ENCODE measurements at places on chromosomes 5 and 9.

DNA sequence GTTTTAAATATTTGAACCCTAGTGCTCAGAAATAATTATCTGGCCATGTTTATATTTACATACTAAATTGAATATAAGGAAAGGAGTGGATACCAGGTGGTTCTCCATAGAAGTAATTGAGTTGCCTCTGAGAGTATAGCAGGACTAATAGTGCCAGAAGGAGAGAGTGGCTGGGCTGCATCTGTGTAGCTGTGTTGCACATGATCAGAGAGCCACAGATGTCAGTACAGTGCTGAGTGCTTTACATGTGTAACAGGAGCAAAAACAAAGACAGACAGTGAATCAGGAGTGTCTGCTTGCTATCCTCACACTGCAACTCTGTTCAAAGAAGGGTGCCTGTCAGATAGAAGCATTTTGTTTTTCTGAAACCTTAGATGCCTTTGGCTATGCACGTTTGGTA is 353.9 kb upstream of the PAPPA start:
- no peak for DNase-seq

DNA sequence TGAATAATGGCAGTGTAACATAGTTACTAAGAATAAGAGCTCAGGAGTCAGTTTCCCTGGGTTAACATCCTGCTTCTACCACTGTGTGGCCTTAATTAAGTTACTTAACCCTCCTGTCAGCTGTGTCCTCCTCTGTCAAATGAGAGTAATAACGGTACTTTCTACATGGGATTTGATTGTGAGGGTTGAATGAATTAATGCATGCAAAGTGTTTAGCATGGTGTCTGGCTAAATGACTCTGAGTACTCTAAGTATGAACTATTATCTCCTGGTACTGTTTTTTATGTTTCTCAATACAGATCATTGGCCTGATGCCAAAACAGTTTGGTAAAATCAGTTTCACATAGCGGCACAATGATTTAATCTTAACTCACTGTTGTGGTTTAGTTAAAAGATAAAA is 19.6 kb downstream of the ZNF131 start:
- DNase-seq, result no peak

DNA sequence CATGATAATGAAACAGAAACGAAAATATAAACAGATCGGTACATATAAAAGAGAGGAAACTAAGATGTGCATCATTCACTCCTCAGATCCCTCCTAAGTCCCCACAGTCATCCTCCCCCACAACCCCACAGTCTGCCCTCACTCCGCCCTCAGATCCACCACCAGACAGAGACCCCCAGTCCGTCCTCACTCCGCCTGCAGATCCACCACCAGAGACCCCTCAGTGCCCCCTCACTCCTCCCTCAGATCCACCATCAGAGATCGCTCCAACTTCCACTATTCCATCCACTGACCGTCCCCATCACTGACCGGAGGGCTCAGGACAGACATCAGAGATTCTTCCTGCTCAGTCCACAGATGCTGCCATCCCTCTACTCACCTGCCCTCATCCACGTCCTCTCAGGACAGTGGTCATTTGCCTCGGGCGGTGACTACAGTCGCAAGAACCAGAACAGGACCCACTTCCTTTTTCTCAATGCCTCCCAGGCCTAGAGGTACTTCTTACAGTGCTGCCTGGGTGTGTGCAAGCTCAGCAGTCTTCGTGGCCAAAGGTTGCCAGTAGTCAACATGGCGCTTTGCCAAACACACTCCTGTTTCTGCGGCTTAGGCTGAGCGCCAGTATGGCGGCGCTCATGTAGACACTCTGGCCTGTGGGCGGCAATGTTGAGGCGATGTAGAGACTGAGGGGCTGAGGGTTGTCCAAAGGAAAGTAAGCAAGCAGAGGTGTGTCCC is 8.3 kb upstream of the SPATA31C1 start:
- no peak for DNase-seq

DNA sequence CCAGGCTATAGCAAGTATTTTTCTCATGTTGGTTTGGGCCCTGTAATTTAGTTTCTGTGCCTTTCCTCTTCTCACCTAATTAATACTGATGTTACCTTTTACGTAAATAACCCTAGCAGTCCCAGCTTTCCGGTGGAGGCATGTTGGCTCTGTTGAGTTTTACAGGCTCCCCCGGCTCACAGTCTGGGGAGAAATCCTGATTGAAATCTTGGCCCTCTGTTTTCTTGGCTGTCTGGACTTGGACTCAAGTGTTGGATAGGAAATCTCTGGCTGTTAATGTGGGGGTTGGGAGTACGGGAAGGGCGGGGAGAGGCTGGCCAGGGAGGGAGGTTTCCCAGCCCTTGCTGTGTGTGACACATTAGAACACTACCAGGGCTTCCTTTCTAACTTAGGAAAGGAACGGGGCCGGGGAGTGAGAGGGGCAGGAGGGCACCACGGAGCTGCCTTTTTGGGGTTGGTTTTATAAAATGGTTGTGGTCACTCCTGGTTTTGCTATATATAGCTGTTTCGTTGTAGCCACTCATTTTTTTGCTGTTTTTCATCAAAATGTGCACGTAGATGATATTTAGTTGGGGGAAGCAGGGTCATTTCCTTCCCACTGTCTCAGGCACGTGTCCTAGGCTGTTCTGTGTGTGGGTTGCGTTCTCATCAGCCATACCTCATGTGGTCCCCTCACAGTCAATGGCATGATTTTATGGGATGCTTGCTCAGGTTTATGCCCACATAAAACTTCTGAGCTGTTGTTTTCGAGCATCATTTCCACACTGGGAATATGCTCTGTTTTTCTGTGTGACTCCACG is 11.0 kb downstream of the TRIO start:
- DNase-seq, result no peak

GRCh38 chr5:74251141-74252035 is 389.1 kb downstream of the ENC1 start:
- peak; percentile 68 for DNase-seq

GRCh38 chr9:90793729-90794128 is 7.9 kb upstream of the SYK start:
- no peak for DNase-seq

GRCh38 chr9:93091453-93092081 is 4.5 kb upstream of the CARD19 start:
- DNase-seq, result peak; percentile 44

DNA sequence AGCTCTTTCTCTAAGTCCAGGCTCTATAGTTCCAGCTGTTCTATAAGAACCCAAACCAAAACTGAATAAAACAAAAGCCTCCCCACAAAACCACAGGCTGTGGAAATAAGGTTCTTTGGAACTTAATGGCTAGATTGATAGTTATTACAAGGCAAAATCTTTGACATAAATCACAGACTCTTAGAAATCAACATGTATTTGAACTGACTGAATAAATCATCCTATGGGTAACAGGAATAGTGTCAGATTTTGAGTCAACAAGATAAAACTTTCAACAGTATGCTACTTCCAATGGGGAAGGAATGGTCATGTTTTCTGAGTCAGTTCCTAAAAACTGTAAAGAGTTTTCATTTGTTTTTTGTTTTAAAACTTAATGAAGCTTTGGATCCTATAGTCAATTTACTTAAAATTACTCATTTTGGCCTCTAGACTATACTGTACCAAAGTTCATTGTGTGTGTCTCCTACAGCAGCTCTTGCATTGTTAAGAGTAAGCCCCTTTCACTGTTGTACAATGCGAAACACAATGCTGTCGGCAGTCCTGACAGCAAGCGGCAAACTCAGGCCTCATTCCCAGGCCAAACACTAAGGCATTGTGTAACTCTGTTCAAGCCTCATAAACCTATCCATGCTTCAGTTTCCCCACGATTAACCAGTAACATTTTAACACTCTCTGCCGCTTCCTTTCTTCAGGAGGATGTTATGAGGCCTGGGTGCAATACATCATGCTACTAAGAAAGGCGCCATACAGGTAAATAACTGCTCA is 134.1 kb downstream of the ARL15 start:
- no peak for DNase-seq

- no peak for DNase-seq
Measured at GRCh38 chr5:107526270-107526937, 144.3 kb downstream of the EFNA5 start.

GRCh38 chr9:13352451-13352979 is 73.0 kb upstream of the MPDZ start:
- no peak for DNase-seq

- no peak for DNase-seq
Measured at GRCh38 chr9:7976167-7976755, 176.7 kb upstream of the DMAC1 start.

- no peak for DNase-seq
Measured at GRCh38 chr9:125428902-125429467, 167.4 kb downstream of the GAPVD1 start.

GRCh38 chr5:4374866-4375265 is 765.3 kb upstream of the ADAMTS16 start:
- DNase-seq, result peak; percentile 78

- DNase-seq, result no peak
Measured at GRCh38 chr5:171309276-171310211, 496 bp downstream of the TLX3 start.

- peak; percentile 46 for DNase-seq
Measured at GRCh38 chr5:149824120-149824519, 94.0 kb downstream of the PPARGC1B start.

DNA sequence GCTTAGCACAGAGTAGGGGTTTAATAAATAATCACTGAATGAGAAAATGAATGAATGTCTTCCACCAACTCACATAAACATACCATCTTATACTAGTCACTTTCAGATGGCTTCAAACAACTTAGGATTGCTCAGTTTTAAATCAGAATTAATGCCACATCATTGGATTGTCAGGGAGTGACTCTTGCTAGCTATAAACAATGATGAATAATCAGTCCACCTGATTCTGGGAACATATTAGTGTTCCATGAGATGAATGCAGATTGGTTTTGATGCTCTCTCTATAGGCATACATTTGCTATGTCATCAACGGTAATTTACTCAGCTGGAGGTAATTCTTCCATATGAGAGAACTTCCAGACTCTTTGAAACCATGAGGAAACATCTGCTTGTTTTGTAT is 97.4 kb downstream of the CDH9 start:
- DNase-seq, result no peak

GRCh38 chr9:38412751-38413150 is 11.5 kb downstream of the IGFBPL1 start:
- DNase-seq, result no peak

DNA sequence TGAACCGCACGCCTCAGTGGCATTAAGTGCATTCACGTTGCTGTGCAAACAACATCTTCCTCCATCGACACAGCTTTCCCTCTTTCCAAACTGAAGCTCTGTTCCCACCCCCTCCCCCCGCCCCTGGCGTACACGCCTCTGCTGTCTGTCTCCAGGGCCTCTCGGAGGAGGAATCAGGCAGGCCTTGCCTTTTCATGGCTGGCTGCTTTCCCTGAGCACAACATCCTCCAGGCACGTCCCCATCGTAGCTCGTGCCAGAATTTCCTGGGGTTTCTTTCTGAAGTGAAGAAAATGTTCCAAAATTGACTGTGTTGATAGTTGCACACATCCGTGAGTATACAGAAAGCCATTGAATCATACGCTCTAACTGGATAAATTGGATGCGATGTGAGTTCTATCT is 22.3 kb upstream of the TMEM250 start:
- DNase-seq, result no peak

DNA sequence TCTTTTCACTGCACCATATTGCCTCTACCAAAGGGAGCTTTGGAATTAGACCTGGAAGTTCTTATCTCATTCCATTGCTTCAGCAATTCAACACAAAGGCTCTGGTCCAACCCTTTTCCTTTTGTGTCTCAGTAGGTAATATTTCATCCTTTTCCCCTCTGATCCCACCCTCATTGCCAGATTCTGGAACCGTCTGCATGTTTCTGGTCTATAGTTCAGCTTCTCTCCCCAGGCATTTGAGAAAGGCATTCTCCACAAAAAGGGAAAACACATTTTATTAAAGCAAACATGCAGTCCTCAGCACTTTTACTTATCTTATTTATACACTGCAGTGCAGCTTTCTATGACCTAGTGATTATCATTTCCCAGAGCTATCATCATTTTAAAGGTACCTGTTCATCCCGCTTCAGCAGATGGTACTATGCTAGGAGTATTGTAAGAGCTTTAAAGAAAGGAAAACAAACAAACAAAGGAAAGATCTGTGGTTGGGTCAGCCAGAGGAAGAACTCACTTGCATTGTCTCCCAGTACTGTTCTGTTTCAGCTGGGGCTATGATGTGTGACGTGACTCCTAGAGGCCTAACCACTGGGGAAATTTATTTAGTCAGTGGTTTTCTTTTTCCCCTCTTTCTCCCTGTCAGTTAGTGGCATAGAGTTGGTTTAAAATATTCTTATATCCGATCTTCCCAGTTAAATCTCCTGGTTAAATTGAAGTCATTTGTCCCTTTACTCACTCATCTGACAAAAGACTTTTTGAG is 269.2 kb downstream of the TMEM38B start:
- no peak for DNase-seq

DNA sequence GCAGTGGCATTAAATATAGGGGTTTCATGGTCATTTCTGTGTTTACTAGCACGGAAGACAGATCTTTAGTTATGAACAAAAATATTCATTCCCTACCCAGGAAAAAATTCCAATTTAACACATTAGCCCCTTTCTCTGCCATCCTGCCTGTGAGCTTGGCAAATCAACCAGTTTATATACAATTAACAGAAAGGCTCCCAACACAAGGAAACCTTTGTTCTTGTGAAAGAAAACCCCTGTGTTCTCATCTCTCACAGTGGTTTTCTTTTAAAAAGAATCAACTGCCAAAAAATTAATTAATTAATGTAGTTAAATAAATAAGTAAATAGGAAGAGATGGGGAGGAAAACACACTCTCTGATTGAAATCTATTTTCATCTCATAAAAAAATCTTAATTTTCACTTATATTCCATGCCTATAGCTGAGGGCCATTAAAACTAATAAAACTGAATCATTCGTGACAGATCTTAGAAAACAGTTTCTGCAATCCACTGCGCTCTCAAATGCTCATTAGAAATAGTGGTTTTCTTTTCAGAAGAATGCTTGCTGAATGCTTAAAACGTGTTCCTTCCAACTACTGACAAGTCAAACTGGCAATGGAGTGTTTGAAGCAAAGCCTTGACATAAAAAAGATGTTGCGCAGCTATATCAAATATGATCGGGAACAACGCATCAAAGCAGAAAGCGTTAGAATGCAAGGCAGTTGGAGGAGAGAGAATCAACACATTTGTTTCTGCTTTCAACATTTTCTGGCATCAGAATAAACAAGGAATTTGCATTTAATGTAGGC is 387.7 kb downstream of the TLR4 start:
- peak; percentile 12 for DNase-seq

DNA sequence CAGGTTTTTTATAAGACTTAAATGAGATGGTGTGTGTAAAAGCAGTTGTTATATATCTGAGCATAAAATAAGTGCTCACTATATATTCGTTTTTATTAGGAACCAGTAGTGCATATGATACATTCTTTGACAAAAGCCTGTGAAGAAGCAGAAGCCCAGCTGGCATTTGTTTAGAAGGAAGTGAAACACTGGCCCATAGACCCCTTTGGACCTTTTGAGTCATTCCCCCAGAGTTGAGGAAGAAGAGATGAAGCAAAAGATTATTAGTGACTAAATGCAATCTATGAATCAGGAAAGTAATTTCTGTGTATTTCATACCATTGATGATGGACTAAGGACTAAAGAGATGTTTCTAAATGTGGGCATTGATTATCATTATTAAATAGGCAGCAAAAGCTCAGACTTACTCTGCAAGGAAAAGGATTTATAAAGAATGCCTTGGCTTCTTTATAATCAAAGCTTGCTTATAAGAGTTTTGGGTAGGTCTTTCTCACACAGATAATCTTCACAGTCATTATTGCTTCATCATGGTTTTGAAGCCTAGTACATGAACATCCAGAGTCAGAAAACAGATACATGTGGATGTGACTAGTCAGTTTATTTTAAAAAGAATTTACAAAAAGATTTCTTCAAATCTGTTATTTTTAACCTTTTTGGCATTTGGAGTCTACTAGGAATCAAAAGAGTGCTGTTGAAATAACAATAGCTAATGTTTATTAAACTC is 16.9 kb upstream of the FER start:
- no peak for DNase-seq

GRCh38 chr5:42572313-42572712 is 149.1 kb downstream of the GHR start:
- no peak for DNase-seq

Data from COLO829 (cell line).